Uterus (tissue), 4 donors: ENCODE measurements at places on chromosomes 2 and 18. TPM values are rescaled to one million over a fixed set of nuclear protein-coding genes. Genes with fewer than 3 reads are reported as not detected.
A peak's percentile ranks its signal among the peaks of the same experiment; 100 is the strongest.

GRCh38 chr18:73688851-73689711 is 458.6 kb downstream of the FBXO15 start:
- DNase-seq: no peak

- no peak for DNase-seq
Observed at GRCh38 chr18:59846814-59847490, 52.8 kb upstream of the PMAIP1 start.

GRCh38 chr2:240596080-240596460 is 9.5 kb downstream of the CAPN10 start:
- DNase-seq: peak; percentile 16

DNA sequence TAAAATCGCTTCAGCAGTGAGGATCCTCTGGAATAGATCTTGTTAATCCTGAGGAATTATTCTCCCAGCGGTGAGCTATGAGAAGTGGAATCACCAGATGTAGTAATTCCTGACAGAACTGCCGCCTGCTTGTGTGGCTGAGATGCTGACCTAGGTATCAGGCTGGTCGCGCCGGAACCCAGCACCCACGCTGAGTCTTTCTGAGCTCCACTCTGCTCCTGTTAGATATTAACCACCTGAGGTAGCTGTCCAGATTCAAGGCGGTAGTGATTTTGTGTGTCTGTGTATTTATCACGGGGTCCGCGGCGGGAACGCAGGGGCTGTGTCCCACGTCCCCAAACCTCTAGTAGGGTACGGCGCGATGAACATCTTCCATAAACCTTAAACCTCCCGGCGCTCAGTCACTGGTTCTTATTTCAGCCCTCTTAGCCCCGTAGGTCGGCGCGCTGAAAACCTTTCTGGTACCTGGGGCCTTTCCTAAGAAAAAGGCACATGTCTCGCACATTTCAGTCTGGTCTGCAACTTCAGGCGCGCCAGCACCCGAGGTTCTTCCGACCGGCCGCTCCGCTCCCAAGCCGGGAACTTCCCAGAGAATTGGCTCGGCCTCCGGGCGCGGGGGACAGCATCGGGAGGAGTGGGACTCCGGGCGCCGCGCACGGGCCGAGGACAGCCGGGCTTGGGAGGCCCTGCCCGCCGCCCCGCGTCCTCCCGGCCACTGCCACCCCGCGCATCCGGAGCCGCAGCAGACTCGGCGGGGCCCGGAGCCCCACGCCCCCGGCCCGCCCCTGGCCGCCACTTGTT is 542 bp upstream of the CNNM3 start:
- DNase-seq: no peak

DNA sequence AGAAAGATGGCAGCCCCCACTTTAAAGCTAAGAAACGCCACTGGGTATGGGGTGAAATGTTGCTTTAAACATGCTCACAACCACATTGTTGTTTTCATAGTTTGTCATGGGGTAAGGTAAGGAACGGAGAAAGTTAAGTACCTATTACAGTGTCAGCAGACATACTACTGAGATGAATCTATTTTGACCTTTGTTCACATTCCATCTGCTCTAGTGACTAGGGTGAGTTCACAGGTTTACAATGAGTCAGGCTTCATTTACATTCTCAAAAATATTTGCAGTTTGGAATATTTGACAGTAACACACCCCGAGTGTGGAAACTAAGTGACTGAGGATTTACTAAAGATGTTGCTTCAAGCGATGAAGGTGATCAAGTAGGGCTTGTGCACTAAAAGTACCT is 428.7 kb upstream of the ACVR2A start:
- DNase-seq: no peak

DNA sequence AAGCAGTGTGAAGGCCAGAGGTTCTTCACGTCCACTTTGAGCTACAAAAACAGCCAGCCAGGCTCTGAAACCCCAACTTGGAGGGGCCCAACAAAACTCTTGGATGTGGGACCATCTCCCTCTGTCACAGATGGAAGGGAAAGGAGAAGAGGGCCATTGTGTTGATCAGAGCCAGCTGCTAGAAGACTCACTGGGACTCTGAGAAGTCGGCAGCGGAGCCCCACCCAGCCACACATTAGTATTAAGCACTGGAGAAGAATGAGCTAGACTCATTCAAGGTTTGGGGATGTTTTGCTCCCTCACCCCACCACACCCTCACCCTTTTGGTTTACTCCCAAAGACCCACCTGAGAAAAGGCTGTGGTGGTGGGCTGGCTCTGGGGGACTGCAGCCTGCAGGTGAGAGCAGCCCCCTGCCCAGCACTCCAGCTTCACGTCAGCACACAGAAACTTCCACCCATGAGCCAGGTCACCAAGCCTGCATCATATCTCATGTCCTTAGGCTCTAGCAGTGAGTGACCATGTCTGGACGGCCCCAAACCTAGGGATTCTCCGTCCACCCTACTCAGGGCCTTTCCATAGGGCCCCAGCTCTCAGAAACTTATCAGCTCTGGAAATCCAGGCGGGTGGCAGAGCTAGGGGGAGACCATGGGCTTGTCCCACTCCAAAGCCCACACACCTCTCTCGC is 12.6 kb downstream of the TEX51 start:
- peak; percentile 1 for DNase-seq

GRCh38 chr2:186429104-186429503 is 57.0 kb upstream of the ZC3H15 start:
- no peak for DNase-seq

- no peak for DNase-seq
Observed at GRCh38 chr2:48715956-48716355, 39.6 kb downstream of the LHCGR start.

DNA sequence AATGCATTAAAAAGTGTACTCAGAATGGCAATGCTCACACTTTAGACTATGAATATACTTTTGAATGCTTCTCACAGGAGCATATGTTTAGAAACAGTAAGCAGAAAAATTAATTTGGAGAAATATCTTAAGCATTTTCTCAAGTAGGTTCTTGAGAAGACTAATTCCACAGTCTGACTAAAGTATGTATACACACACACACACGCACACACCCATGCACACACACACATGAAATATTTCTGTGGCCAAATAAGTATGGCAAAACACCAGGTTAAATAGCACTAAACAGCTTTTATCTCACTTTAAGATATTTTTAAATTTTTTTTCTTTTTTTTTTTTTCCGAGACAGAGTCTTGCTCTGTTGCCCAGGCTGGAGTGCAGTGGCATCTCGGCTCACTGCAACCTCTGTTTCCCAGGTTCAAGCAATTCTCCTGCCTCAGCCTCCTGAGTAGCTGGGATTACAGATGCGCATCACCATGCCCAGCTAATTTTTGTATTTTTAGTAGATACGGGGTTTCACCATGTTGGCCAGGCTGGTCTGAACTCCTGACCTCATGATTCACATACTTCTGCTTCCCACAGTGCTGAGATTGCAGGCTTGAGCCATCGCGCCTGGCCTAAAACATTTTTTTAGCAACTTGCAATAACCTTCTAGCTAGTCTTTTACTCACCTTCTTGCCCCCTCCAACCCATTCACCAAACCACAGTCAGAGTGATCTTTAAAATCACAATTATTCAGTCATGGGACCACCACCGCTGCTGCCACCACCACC is 67.5 kb upstream of the SCG2 start:
- DNase-seq: no peak

GRCh38 chr18:44838971-44839666 is 158.4 kb downstream of the SETBP1 start:
- peak; percentile 58 for DNase-seq

Gene RAB6C
- not detected for total RNA-seq

Gene HRH4
- not detected for total RNA-seq

Gene ZNF804A
- total RNA-seq: 0.27 TPM
